Endodermal cell (in vitro differentiated cells): ENCODE measurements at places on chromosomes 16 and 17.

- no peak for DNase-seq
Measured at GRCh38 chr17:18916816-18917500, 35.0 kb upstream of the SLC5A10 start.

DNA sequence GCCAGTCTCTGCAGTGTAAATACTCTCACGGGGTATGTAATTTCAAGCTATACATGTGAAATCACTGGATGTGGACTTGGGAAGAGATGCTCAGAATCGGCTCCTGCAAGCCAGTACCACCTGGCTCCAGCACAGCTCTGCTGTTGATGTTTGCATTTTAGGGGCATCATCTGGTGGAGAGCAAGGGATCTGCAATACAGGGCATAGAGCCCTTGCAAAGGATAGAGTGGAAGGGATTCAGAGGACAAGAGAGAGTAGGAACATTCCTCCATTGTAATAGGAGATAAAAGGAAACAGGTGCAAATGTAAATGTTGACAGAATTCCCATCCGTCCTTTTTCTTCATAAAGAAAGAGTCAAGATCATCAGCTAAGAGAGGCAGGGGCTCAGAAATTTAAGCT, 184.1 kb downstream of the PMP22 start:
- no peak for DNase-seq

GRCh38 chr16:85844786-85845185, 45.3 kb downstream of the COX4I1 start:
- no peak for DNase-seq

GRCh38 chr17:1275962-1276736, 3.3 kb upstream of the TRARG1 start:
- DNase-seq, result peak; percentile 96

DNA sequence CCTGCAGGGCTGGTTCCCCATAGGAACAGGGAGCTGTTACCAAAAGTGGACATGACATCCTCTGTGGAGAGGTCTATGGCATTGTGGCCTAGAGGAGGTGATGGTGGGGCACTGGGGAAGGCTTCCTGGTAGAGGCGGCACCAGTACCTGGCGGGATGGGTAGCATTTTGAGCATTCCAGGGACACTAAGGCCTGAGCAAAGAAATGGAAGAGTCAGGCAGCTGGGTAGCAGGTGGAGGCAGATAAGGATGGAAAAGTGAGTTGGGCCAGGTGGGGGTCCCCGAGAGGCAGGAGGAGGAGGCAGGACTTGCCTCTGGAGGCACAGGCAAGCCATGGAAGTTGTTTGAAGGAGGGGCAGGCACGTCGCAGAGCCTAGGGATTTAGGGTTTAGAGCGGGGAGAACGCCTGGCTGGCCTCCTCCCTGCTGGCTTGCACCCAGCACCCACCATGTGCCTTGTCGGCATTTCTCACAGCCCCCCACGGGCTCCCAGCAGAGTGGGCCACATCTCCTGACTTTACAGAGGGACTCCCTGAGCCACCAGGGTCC, 5.1 kb upstream of the ADCY7 start:
- DNase-seq, result peak; percentile 35

GRCh38 chr17:35218915-35219314, 24.0 kb upstream of the SLFN5 start:
- DNase-seq, result no peak

GRCh38 chr17:20922128-20922670, 120.6 kb downstream of the USP22 start:
- DNase-seq, result no peak

GRCh38 chr16:12236589-12236988, 260.1 kb downstream of the SNX29 start:
- no peak for DNase-seq

GRCh38 chr17:66330646-66331037, 28.2 kb downstream of the PRKCA start:
- no peak for DNase-seq

GRCh38 chr16:23575834-23576233, 18.3 kb downstream of the UBFD1 start:
- DNase-seq, result no peak

- DNase-seq, result peak; percentile 50
Measured at GRCh38 chr16:16150117-16150877, 73.0 kb downstream of the ABCC6 start.

DNA sequence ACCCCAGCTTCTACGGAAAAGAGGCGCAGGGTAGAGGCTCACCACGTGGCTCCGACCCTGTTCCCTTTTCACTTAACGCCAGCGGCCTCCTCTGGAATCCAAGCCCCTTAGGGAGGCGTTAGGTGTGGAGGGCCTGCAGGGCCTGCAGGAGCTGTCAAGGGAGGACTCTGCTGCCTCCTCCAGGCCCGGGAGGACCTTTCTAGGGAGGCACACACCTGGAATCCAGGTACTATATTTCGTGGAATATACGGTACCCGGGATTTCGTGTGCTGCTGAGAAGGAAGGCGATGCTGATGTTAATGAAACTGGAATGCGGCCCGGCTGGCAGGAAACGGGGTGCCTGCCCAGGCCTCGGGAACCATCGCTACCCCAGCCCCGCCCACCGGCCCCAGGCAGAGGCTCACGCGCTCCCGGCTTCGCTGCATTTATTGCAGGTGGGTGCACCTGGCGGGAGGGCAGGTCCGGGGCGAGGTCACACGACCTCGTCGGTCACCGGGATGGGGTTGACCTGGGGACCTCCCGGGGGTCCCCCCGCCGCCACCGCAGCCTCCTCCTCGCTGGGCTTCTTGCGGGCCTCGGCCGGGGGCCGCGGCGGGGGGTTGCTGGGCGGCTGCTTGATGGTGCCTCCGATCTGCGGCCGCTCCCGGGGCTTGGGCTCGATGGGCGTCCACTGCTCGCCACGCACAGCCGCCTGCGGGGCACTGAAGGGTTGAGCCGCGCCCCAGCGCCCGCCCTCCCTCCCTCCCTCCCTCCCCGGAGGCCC, 4.7 kb downstream of the IL17C start:
- DNase-seq, result no peak

DNA sequence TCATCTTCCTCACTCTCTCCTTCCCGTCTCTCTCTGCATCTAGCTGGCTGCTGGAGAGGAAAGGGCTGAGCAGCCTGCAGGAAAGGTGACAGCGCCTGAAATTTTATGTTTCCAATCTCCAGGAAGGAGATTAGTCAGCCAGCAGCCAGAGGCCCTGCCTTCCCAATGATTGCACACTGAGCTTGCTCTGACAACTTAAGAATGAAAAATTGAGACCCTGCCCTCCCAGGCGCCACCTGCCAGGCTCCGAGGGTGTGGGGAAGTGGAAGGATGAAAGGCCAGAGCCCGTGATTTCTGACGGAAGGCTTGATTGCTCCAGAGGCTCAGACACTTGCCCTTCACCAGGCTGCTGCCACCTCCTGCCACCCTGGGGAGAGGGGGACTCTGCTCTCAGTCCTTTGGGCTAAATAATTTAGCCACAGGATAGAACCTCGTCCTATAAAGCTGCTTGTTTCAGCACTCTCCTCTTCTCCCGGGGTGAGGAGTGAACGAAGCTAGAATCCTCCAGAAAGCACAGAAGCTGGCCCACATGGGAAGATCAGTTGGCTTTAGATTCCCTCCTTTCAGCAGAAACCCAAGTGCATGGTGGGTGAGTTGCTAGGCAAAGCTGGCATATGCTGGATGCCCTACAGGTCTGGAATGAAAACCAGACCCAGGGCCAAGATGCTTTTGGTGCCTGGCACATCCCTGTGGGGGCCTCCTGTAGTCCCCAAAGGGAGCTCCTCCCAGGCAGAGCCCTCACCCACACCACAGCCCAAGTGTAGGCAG, 33.5 kb downstream of the GRIN2C start:
- no peak for DNase-seq

DNA sequence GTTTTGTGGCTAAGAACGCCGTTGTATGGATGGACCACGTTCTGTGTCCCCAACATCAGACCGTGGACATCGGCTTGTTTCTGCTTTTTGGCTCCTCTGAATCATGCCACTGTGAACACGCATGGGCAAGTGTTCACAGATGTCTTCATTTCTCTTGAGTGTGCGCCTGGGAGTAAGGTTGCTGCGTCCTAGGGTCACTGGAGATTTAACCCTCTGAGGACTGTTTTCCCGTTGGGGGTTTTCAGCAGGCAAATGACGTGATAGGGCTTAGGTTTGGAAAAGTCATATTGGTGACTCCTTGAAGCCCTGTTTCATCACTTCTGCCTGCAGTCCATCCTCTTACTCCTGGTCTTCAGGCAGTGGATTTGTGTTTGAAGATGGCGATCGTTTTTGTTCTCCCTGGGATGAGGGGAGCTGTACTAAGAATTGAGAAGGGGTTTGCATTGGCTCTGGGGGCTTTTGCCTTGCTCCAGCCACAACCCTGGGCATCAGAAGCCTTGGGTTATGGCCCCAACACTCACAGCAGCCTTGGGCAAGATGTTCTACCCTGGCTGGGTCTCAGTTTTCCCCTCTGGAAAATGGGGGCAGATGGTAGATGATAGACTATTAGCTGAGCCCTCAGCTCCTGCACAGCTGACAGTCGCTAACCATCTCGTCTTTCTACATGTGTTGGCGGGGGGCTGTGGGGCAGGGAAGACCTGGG, 67.2 kb upstream of the CIBAR2 start:
- no peak for DNase-seq

DNA sequence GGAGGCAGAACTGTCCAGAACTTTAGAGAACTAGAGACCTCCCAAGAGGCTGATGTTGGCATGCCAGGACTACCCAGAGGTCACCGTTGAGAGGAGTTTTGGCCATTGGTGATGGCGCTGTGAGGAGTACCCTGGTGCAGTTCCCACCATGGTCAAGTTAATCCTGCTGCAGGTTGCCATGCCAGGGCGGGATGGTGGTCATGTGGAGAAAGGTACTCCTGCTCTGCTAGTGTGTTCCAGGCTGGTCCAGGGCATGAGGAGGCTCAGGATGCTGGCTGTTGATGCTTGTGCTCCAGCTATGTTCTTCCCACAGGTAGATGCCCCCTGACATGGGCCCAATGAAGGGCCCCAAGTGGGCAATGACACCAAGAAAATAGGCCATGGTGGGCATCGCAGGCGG, 4.1 kb upstream of the PHF12 start:
- no peak for DNase-seq

- DNase-seq, result peak; percentile 54
Measured at GRCh38 chr17:48310748-48311213, 119.2 kb downstream of the SKAP1 start.

DNA sequence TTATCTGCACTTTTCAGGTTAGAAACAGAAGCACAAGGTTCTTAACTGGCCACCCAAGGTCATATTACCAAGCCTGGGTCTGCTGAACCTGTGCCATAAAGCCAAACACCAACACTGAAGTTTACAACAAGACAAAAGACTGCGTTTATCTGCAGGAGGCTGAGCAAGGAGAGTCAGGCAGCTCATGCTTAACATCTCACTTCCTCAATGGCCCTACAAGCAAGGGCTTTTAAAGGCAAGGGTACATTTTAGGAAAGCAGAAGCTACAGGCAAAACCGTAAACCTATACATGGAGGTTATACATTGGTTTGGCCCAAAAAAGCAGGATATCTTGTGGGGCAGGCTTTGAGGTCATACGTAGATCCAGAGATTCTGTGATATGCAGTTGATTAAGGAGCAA, 91.2 kb downstream of the GNAO1 start:
- no peak for DNase-seq

GRCh38 chr17:76353004-76353598, 615 bp downstream of the PRPSAP1 start:
- peak; percentile 79 for DNase-seq

DNA sequence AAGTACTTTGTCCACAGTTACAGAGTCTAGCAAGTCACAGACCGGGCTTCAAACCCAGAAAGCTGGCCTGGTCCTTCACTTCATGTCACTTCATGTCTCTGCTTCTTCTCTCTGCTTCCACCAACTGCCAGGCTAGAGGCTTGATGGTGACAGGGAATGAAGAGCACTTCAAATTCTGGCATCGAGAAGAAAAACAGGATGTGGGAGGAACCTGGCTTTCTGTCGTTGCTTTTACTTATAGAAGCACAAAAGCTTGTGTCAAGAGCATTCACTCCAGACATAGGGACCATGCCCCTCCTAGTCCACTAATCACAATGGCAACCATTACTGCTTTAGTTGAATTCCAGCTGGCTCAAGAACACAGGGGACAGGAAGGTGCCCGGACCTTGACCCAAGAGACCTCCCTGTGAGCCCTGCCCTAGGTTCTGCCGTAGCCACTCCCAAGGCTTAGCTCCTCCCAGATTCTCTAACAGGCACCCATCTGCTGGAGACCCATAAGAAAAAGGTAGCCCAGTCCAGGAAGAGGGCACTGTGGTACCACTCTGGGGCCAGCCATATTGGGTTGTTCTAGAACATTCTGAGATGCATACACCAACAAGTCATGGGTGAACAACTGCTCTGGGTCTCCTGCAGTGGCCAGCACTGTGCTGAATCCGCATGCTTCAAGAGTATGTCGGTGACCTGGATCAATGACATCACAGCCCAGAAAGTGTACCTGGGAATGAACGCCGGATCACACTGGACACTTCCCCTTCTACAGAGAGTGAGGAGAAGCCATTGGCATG, 181.8 kb downstream of the C16orf95 start:
- peak; percentile 28 for DNase-seq

- DNase-seq, result no peak
Measured at GRCh38 chr17:70544317-70544716, 375.0 kb downstream of the KCNJ2 start.

DNA sequence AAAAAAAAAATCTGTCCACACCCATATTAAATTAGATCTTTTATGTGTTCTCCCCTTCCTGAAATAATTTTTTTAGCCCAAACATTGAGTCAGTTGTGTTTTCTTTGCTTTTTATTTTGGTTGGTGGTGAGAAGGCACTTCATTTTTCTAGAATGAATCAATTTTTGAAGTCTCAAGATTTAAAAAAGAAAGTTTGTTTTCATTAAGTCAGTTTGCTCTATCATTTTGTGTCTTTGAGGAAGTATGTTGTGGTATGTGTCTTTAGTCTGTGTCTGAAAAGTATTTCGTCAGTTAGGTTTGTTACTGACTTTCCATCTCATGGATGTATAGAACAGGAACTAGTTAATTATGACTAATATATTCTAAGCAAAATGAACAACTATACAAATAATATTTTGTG, 3.8 kb downstream of the IGF2BP1 start:
- DNase-seq, result no peak

- peak; percentile 62 for DNase-seq
Measured at GRCh38 chr16:66849549-66849948, 5.3 kb downstream of the CA7 start.

- no peak for DNase-seq
Measured at GRCh38 chr16:12612598-12613101, 191.0 kb downstream of the CPPED1 start.
